Activated B cell treated with CpG ODN at 0.5 μM for 24 hours (primary cell): ENCODE measurements at places on chromosomes 5 and 9. TPM values are rescaled to one million over a fixed set of nuclear protein-coding genes. Genes with fewer than 3 reads are reported as not detected.

The PCDHB2 gene
- total RNA-seq: not detected in 2 replicates

The CSNK1A1 gene
- total RNA-seq: 120 and 133 TPM in 2 replicates

The CBY3 gene
- total RNA-seq: not detected in 2 replicates

The POLE3 gene
- 48.0 and 55.5 TPM in 2 replicates for total RNA-seq

The SPINK4 gene
- total RNA-seq: not detected in 2 replicates

The ORM1 gene
- not detected in 2 replicates for total RNA-seq

The PTGES2 gene
- total RNA-seq: 86.7 and 89.2 TPM in 2 replicates

The INSL6 gene
- total RNA-seq: not detected in 2 replicates

The RFESD gene
- total RNA-seq: 1.8 and 2.4 TPM in 2 replicates

GRCh38 chr5:73826301-73827105 is 200.5 kb downstream of the ARHGEF28 start:
- no peaks in the 10 kb centered on the region for H3K4me1 ChIP-seq
- H3K4me3 ChIP-seq: no peak overlapping the region
- no peak overlapping the region for H3K27ac ChIP-seq
- H3K36me3 ChIP-seq: no peaks in the 10 kb centered on the region
- H3K27me3 ChIP-seq: no peaks in the 10 kb centered on the region

DNA sequence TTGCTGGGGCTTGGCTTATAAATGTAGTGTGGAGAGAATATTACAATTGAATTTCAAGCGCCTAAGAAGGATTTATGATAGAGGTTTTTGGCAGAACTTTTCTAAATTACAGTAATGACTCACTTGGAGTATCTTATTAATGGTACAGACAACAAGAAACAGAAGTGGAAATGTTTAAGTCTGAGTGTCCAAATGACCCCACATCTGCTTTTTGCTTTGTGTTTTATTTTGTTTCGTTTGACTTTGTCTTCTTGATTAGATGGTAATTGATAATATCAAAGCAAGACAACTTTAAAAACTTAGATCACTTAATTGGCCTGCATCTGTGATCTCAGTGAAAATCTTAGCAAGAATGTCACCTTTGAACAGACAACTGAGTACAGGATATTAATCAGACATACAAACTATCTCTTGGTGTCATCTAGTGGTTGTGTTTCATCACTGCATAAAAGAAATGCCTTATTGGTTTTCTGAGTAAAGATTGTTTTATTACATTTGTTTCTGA is 577.4 kb downstream of the ISL1 start:
- DNase-seq: no peak
- H3K4me1 ChIP-seq: no peaks in the 10 kb centered on the region
- H3K27me3 ChIP-seq: no peaks in the 10 kb centered on the region
- H3K4me3 ChIP-seq: no peak overlapping the region

GRCh38 chr9:3006851-3007250 is 163.0 kb upstream of the PUM3 start:
- no peak overlapping the region for H3K4me3 ChIP-seq
- H3K36me3 ChIP-seq: no peaks in the 10 kb centered on the region
- H3K27me3 ChIP-seq: peaks cover 2% of the 10 kb centered on the region
- H3K27ac ChIP-seq: no peak overlapping the region
- H3K4me1 ChIP-seq: no peaks in the 10 kb centered on the region

DNA sequence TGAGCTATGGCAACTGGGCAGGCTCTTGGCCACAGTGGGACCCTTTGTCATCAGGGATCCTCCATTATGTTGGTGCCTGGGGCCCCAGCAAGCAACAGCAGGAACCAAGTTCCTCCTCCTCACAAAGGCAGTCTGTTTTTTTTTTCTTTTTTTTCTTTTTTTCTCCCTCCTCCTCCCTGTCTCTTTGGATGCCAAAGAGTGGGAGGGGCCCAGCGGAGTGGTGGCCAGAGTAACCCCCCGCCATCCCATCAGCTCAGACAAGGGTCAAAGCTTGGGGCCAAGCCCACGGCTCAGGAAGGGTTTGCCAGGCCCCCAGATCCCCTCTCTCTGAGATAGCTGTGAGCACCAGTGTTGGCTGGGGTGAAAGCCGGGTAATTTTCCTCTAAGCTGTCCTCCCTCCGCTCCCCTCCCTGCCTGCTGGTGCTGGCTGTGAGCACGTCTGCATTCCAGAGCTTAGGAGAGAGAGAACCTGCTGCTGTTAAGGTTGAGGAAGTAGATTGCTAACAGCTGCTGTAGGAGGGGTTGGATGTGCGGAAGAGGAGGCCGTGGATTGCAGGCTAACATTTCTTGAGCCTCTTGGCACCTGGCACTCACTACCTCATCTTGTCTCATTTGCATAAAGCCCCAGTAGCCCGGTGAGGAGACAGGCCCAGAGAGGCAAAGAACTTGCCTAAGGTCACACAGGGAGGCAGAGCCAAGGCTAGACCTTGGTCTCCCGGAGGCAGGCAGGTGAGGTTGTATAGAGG is 21.2 kb downstream of the GSN start:
- no peak for DNase-seq
- peaks cover 22% of the 10 kb centered on the region for H3K4me1 ChIP-seq

DNA sequence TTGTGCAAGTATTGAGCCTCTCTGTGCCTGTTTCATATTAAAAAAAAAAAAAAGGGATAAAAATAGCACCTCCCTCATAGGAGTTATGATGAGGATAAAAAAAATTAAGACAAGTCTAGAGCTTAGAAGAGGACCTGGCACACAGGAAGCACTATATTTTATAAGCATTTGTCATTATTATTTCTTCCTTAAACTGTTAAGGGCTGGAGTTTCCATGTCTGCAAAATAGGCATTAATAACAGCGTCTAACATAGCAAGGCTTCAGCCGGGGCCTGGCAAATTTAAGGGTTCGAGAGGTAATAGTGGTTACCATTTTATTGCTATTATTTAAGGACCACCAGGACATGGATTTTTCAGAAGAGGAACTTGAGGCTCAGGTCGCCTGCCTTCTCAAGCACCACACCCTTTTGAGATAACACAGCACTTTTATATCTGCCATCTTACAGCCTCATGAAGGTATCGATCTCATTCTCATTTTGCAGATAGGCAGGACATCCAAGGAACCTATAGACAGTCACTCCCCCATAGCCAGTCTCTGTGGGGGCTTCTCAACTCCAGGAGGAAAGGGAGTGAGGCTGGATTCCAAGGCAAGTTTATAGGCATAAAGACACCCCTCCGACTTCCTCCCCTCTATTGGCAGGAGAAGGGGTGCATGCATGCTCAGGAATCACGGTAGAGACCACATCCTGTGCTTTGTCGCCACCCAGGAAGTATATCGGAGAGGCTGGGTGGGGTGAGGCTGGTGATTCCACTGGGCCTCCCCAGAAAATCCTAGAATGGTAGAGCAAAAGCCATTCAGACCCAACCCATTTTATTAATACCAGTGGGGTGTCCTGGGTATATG is 2.4 kb downstream of the ANXA6 start:
- H3K36me3 ChIP-seq: peaks cover 21% of the 10 kb centered on the region
- H3K4me3 ChIP-seq: peak overlapping the region; percentile 91

DNA sequence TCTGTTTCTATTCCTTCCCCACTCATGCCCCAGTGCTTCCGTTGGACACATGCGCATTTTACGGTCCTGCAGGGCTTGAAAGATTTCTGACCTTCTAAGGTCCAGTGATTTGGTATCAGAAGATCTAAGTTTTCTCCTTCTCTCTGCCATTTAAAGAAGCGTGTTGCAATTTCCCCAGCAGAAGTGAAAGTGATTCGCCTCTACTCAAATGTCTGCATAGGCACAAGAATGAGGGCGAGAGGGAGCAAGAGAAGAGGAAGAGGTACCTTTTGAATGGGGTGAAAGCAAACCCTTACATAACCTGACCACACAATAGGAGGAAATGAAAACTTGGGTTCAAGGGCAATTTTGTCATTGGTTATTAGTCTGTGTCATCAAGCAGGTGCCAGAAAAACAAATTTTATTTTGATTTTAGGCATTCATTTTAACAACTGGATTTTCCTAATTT is 31.7 kb upstream of the NR3C1 start:
- peak overlapping the region; percentile 89 for H3K4me3 ChIP-seq
- H3K4me1 ChIP-seq: peaks cover 69% of the 10 kb centered on the region
- H3K27me3 ChIP-seq: no peaks in the 10 kb centered on the region
- peaks cover 10% of the 10 kb centered on the region for H3K36me3 ChIP-seq

- no peaks in the 10 kb centered on the region for H3K4me1 ChIP-seq
- H3K36me3 ChIP-seq: no peaks in the 10 kb centered on the region
- DNase-seq: no peak
- no peak overlapping the region for H3K4me3 ChIP-seq
- H3K27me3 ChIP-seq: peaks cover 10% of the 10 kb centered on the region
- H3K27ac ChIP-seq: no peak overlapping the region
Measured at GRCh38 chr9:91790917-91791316, 159.1 kb downstream of the ROR2 start.

DNA sequence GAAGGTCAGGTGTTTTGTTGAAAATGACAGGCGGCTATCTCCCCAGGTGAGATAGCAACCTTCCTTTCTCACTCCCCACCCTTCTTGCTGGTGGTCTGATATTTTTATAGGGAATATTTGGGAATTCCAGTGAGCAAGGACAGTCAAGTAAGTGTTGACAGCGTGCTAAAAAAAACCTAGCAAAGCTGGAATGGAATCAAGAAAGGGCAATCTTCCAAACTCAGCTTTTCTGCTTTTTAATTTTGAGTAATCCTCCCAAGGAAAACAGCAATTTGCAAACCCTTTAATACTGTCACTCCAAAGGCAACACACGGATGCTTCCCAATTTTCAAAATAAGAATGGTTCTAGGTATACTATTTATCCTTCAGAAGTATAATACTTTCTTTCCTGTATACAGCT is 143.7 kb upstream of the PCA3 start:
- no peaks in the 10 kb centered on the region for H3K36me3 ChIP-seq
- H3K27me3 ChIP-seq: peaks cover 4% of the 10 kb centered on the region
- H3K4me1 ChIP-seq: peaks cover 17% of the 10 kb centered on the region
- no peak overlapping the region for H3K27ac ChIP-seq
- no peak for DNase-seq

- no peak overlapping the region for H3K27ac ChIP-seq
- H3K4me3 ChIP-seq: no peak overlapping the region
- H3K4me1 ChIP-seq: peaks cover 46% of the 10 kb centered on the region
- DNase-seq: no peak
Measured at GRCh38 chr9:112789473-112789872, 38.9 kb downstream of the SNX30 start.

- no peak overlapping the region for H3K4me3 ChIP-seq
- H3K36me3 ChIP-seq: no peaks in the 10 kb centered on the region
- no peak for DNase-seq
- H3K4me1 ChIP-seq: no peaks in the 10 kb centered on the region
- no peaks in the 10 kb centered on the region for H3K27me3 ChIP-seq
Measured at GRCh38 chr5:82335806-82336205, 57.7 kb upstream of the RPS23 start.

DNA sequence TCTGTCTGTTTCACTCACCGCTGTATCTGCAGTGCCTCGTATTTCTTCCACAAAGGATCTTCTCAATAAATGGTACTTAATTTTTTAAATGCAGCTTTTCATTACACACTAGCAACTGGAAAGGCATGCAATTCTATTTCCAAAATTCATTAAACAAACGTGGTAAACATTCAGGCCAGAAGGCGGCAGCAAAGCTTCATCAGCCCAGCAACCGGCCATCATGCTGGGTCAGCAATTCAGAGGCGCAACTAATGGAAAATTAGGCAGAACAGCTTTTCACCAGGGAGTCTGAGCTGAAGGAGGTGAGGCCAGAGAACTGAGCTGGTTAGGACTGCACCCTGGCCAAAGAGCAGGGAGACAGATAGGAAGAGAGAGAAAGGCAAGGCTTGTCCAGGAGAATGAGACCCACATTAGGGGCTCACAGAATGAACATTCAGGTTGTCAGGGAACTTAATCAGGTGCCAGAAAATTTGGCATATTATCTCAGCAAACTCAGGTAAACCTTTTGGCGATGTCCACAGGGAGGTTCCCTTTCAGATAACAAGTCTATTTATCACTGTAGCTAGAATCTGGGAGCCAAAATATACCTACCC is 17.7 kb upstream of the RNF180 start:
- H3K36me3 ChIP-seq: no peaks in the 10 kb centered on the region
- no peak for DNase-seq
- no peaks in the 10 kb centered on the region for H3K4me1 ChIP-seq
- H3K27ac ChIP-seq: no peak overlapping the region
- no peaks in the 10 kb centered on the region for H3K27me3 ChIP-seq
- H3K4me3 ChIP-seq: no peak overlapping the region

GRCh38 chr9:127122176-127123063 is at the start of gene ANGPTL2:
TSS of gene ANGPTL2 (minus strand) at chr9:127122635. CDS start at chr9:127108731, 13,904 bp downstream.
- DNase-seq: peak; percentile 29
- H3K4me1 ChIP-seq: peaks cover 29% of the 10 kb centered on the region
- peaks cover 5% of the 10 kb centered on the region for H3K27me3 ChIP-seq
- H3K4me3 ChIP-seq: peak within 1 kb of the TSS; percentile 19
- H3K36me3 ChIP-seq: no peaks in the 10 kb centered on the region

DNA sequence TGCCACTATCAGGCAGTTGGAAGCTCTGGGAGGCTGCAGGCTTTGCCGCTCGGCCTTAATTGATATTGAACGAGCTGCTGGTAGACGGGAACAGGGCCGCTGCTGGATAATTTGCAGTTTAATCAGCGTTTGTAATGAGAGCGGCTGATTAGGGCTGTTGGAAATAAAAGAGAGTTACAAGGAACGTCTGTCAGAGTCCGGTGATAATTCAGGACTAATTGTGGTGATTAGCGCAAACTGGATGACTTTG is 68.2 kb upstream of the TBCA start:
- H3K27me3 ChIP-seq: peaks cover 25% of the 10 kb centered on the region
- no peaks in the 10 kb centered on the region for H3K36me3 ChIP-seq
- DNase-seq: no peak

GRCh38 chr5:31952067-31952466 is 222.1 kb downstream of the GOLPH3 start:
- no peaks in the 10 kb centered on the region for H3K36me3 ChIP-seq
- DNase-seq: no peak
- H3K4me1 ChIP-seq: no peaks in the 10 kb centered on the region
- no peak overlapping the region for H3K27ac ChIP-seq
- no peak overlapping the region for H3K4me3 ChIP-seq
- peaks cover 1% of the 10 kb centered on the region for H3K27me3 ChIP-seq

DNA sequence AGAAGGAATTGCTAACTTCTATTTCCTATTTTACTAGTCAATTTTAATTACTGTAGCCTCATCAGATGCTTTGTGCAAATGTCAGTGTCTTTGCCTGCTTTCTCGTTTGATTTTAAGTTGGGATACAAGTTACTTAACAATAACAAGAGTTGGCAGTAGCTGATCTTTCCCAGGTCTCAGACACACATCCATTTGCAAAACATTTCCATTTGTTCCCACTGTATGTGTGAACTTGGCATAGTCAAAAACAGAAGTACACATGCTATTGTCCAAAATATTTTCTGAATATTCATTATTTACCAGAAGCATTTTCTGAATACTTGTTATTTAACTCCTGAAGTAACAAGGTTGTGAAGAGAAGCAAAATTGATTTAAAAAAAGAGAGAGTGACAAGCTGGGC is 35.0 kb upstream of the NAA35 start:
- H3K27me3 ChIP-seq: peaks cover 11% of the 10 kb centered on the region
- DNase-seq: no peak
- H3K36me3 ChIP-seq: no peaks in the 10 kb centered on the region
- no peaks in the 10 kb centered on the region for H3K4me1 ChIP-seq

GRCh38 chr5:178787889-178788288 is 57.4 kb upstream of the ZNF354A start:
- no peak overlapping the region for H3K4me3 ChIP-seq
- no peak for DNase-seq
- no peak overlapping the region for H3K27ac ChIP-seq
- H3K4me1 ChIP-seq: no peaks in the 10 kb centered on the region
